CD4-positive, alpha-beta T cell treated with Interferon gamma for 1 hour (primary cell): ENCODE measurements at places on chromosomes 3 and 15.

GRCh38 chr3:12421132-12421531, 63.1 kb upstream of the TSEN2 start:
- DNase-seq = no peak

GRCh38 chr3:110375751-110376518, 695.7 kb upstream of the NECTIN3 start:
- no peak for DNase-seq

GRCh38 chr15:74192751-74193150, 9.8 kb downstream of the STRA6 start:
- no peak for DNase-seq

GRCh38 chr3:125132815-125133214, 77.0 kb upstream of the HEG1 start:
- DNase-seq = no peak

DNA sequence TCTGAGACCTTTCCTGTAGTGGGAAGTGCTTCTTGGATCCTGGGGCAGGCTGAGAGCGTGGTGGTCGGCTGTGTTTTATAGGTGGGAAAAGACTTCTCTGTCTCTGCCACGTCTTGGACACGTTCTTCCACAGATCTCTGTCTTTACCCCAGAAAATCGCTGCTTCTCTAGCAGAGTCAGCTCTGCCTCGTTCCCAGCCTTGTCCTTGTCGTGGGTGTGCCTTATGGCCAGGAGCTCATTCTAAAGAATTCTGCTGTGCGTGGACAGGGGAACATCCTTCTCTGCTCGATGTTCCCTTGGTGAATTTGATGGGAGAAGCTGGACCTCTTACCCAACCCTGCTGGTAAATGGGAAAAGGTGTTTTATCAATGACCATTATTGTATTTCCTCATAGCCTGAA, 433.1 kb upstream of the C2CD4B start:
- no peak for DNase-seq

DNA sequence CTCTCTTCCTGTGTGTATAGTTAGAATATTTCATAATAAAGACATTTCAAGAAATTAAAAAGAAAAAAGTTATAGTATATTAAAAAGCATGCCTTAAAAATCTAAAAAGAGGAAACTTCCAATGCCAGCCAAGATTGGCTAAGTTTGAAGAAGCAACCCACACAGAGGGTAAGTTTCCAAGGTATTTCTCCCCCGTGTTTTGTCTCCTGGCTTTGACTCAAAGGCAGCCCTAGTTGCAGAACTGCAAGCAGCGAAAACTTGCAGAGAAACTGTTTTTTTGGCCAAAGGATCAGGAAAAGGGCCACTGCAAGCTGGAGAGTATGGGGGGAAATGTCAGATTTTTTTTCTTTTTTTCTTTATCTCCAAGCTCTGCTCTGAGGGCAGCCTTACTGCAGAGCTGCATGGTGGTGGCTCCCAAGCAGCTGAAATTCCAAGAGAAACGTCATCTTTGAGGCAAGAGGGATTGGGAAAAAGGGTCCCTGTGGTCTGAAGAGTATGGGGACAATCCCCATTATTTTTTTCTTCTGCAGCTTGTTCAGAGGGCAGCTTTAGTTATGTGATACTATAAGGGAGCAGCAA, 23.0 kb downstream of the HACL1 start:
- no peak for DNase-seq

DNA sequence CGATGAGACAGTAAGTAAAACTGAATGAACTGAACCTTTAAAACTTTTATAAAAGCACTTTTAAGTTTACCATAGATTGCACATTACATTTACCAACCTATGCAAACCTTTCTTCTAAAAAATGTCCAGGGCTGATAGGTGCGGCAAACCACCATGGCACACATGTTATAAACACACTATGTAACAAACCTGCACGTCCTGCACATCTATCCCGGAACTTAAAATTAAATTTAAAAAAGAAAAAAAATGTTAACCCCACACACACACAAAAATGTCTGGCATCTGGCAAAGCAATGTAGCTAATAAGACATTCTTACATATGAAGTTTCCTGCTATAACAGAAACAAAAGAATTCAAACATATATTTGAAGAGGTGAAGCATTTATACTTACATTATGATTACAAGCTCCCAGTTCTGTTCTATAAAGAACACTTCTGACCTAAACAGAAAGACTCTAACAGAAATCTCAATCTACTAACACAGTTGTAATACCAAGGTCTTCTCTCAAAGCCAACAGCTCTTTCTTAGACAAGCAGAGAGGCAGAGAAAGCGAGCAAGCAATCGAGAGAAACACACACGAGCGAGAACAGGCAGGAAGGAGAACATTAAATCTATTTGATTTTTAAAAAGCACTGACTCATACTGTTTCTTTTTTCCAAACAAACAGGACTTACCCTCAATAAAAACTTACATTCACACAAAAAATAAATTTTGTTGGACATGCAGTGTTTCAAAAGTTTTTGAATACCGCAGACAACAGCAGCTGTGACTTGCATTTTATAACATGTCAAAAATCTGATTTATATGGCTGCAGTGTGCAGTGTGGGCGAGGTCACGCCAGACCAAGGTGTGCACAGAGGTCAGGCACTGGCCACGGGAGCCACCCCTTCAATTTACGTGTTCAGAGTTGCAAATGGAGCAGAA, at the start of gene NRG4:
TSS of gene NRG4 (minus strand) at position 798 of the 925 bp plus-strand sequence. CDS start 1,194 bp downstream, outside the sequence.
- DNase-seq = no peak

GRCh38 chr15:77097921-77098320, 27.0 kb upstream of the TSPAN3 start:
- no peak for DNase-seq

- no peak for DNase-seq
Measured at GRCh38 chr3:168524129-168524528, 428.4 kb upstream of the GOLIM4 start.
